ENCODE measurements at places on chromosomes 4 and X.

GRCh38 chr4:129998436-129999150 is 902.6 kb downstream of the C4orf33 start:
- DNase-seq, result peak; percentile 2

DNA sequence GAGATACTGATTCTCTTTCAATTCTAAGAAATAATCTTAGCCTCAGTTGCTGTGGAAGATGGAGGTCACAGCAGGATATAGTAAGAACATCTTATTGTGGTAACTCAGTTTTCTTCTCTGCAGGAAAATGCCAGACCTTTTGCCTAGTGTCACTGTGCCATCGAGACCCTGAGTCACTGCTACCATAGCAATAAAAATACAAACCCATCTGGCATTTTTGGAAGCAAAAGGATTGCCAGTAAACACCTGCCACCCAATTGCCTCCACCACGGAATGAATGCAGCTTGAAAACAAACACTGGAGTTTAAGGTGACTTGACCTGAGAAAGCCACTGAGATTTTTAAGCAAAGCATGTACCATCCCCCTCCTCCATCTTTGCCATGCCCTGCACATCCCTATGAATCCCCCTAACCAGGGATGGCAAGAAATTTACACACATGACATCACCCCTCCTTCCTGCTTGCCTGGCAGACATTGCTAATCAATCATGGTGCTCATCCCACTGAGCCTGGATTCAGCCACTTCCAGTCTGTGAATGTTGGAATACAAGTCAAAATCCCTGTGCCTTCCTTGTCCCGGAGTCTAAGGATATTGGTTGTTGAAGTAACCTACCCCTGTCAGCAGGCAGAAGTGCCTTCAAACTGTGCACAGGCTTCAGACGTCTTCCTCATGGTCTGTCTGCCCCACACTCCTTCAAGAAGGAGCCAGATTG is 59.6 kb upstream of the MAMLD1 start:
- DNase-seq, result no peak

- no peak for DNase-seq
These were observed 57.1 kb downstream of the UGT2B10 start for GRCh38 chr4:68872643-68873502.

GRCh38 chr4:139247241-139247640 is 32.8 kb downstream of the MGARP start:
- DNase-seq, result no peak

- no peak for DNase-seq
These were observed 131.3 kb downstream of the PTCHD1 start for GRCh38 chrX:23465985-23466384.

- DNase-seq, result no peak
These were observed 8.5 kb downstream of the RAB9A start for GRCh38 chrX:13697455-13697854.

- peak; percentile 8 for DNase-seq
These were observed 335.6 kb upstream of the TRAM1L1 start for GRCh38 chr4:117420948-117421347.

DNA sequence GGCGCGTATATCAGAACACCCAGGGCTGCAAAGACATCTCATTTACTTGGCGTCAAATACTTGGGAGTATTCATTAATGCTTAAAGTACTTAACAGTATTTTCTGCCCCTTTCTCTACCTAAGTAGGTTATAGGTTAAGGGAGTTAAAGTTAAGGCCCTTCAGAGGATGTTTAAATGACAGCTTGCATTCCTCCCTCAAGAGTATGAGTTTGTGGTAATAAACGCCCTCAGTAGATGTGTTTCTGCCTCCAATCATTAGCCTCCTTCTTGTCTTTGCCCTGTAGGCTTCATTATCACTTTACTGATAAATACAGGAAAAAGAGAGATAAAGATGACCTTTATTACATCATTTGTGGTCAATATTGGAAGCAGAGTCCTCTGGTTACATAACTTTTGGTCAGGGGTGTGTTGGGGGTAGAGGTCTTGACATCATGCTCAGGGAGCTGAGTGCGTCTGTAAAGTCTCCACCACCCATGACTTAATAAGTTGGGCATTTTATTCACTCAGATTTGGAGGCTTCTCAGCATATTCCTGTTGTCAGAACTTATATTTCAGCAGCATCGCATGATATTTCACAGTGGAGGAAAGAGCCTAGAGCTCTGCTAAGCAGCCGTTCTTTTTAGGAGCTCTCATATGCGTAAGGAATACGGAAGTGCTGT is 145.9 kb downstream of the CPE start:
- no peak for DNase-seq

DNA sequence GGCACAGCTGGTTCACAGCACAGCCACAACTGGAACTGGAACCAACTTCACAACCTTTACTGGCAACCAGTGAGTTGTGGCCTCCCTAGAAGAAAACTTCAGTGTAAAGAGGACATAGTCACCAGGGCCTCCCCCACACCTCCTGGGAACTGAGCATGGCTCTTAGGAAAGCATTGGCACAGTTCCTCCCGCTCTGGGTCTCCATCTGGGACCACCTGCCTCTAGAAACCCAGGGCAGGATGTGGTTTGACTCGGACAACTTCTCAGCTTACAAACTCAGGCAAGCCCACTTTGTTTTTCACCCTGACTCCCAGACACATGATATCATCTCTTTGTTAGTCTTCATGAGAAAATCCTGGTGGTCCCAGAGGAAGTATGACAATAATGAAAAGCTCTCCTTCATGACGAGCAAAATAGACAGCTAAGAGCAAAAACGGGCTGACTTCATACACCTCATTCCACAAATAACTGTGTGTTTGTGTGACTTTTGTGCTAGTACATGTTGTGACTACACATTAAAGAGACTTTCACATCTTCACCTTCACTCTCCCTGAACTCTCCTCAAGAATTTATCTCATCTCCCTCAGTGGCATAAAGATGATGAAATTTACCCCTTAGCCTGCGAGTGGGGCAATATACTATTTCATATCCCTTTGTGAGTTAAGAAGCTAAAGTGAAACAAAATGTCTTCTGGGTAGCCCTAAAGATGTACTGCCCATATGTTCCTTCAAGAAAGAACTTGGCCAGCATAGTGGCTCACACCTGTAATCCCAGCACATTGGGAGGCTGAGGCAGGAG is 75.4 kb downstream of the SH3KBP1 start:
- no peak for DNase-seq

GRCh38 chr4:88818631-88819470 is 121.2 kb upstream of the NAP1L5 start:
- DNase-seq, result peak; percentile 82

DNA sequence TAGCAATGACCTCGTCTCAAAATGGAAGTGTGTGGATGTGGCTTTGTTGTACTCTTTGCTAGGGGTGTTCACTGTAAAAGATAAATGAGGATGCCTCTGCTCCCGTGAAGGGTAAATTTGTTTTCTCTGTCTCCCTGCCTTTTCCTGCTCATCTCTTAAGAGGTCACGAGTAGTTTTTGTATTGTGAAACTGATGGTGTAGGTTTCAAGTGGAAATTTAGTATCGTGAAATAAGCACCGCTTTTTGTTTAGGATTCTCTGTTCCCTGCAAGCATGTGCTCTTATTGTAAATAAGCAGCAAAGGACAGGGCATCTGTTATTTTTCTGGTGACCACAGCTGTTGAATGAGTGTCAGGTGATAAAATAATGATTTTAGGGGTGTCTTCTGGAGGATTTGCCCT is 104.6 kb downstream of the PHEX start:
- no peak for DNase-seq

DNA sequence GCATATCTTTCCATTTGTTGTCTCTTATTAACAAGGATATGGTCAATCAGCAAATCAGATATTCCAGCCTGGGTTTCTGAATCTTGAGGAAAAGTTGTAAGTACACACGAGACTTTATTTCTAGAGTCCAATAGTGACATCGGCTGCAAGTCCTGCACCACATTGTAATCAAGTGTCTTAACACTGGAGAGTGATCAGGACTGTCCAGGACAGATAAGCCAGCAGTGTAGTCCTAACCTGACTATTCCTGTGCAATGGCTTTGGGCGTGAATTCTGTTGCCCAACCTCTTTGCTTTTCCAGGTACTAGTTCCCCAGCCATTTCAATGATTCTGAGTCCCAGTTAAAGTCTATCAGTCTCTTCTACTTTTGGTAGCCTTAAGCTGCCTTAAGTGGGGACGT is 395.0 kb downstream of the PCDH10 start:
- DNase-seq, result no peak

DNA sequence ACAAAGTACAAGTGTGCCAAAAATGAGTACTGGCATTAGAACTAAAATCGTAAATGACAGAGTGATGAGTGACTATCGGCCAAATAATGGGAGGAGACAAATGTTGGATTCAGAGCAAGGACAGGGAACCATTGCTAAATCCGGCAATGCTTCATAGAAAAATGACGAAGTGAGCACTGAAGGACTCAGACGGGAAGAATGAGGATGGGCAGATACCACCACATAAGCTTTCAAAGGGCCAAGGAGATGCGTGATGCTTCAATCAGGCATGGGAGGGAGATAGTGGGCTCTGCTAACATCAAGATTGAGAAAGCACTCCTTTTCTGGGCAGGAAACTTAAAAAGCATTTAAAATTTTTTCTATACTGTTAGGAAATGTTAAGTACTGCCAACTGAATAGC is 21.6 kb downstream of the RBBP7 start:
- no peak for DNase-seq

GRCh38 chr4:124396333-124396732 is 316.2 kb downstream of the ANKRD50 start:
- DNase-seq, result no peak

DNA sequence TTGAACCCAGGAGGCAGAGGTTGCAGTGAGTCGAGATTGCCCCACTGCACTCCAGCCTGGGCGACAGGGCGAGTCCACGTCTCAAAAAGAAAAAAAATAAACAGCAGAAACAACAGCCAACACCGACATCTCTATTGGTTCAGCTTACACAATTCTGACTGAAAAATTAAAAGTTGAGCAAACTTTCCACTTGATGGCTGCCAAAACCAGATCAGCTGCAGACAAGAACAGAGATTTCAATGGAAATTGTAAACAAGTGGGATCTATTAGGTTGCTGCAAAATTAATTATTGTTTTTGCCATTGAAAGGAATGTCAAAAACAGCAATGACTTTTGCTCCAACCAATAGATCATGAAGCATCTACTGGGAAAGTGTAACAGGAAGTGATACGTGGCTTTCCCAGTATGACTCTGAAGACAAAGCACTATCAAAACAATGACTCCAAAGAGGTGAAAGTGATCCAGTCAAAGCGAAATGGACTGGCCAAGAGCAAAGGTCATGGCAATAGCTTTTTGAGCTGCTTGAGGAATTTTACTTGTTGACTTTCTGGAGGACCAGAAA is 26.3 kb downstream of the UPF3B start:
- no peak for DNase-seq

GRCh38 chr4:55364691-55365344 is 18.8 kb downstream of the SRD5A3 start:
- no peak for DNase-seq

DNA sequence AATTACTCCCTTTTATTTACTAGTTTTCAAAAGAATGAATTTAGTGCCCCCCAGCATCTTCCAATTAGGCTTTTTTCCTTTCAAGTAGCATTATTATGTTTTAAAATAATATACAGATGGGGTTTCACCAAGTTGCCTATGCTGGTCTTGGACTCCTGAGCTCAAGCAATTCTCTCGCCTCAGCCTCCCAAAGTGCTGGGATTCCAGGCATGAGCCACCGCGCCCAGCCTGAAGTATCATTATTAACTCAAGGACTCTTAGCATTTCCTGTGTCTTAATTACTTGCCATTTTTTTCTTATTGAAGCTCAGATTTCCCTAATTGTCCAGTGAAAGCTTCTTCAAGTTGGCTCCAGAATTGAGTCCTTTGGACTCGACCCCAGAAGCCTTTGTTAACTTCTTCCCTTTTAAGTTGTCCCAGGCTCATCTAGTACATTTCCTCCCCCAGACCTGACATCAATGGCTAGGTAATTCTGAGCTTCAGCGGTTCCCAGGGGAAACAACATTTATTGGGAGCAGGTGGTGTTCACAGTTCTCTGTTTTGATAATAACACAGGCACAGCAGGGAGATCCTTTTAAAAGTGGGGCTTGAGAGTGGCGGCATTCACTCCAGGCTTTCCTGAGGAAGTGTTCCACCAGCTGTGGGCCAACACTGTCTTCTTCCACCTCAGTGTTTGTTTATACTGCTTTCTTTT is 10.0 kb downstream of the SAT1 start:
- peak; percentile 95 for DNase-seq

DNA sequence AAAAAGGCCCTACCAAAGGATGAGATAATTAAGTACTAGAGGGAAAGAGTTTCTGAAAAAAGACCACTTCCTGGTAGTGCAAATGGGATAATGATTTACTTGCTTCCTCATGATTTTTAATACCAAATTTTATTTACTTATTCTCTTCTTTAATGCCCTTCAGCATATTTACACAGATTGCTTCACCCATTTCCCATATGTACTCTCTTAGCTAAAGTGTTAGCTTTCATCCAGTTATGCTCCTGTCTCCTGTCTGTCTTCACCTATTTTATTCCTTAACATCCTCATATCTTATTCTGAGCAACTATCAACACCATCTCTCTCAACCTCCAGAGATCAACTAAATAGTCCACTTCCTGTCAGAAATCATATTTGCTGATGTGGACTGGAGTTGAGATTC is 183.2 kb upstream of the HS3ST1 start:
- peak; percentile 5 for DNase-seq

GRCh38 chrX:129731228-129731627 is 7.6 kb upstream of the XPNPEP2 start:
- no peak for DNase-seq

DNA sequence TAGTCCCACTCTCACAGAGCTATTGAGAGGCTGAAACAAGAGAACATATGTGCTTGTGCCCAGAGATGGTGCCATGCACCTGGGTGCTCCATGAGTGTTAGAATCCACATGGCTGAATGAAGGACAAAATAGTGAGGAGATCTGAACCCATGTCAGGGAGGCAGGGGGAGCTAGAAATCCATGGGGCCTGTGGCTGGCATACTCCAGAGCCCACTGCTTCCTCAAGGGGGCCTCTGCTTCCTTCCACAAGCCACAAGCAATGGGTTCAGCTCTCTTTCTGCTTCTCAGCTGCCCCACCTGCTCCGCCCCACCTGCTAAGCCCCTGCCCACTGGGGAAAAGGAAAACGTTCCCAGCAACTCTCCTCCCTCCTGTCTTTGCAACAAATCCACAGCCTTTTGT is 46.1 kb downstream of the PJA1 start:
- DNase-seq, result no peak

- no peak for DNase-seq
These were observed 460.7 kb upstream of the RPS6KA3 start for GRCh38 chrX:20727447-20727846.

GRCh38 chrX:40130207-40130606 is 32.4 kb upstream of the BCOR start:
- no peak for DNase-seq

- DNase-seq, result no peak
These were observed 44.7 kb downstream of the TMEM156 start for GRCh38 chr4:38987491-38987890.
